ENCODE measurements at places on chromosomes 3 and 15.

GRCh38 chr15:36953346-36953745 is 147.0 kb downstream of the MEIS2 start:
- DNase-seq = no peak

GRCh38 chr3:73605861-73606260 is 18.9 kb downstream of the PDZRN3 start:
- no peak for DNase-seq

DNA sequence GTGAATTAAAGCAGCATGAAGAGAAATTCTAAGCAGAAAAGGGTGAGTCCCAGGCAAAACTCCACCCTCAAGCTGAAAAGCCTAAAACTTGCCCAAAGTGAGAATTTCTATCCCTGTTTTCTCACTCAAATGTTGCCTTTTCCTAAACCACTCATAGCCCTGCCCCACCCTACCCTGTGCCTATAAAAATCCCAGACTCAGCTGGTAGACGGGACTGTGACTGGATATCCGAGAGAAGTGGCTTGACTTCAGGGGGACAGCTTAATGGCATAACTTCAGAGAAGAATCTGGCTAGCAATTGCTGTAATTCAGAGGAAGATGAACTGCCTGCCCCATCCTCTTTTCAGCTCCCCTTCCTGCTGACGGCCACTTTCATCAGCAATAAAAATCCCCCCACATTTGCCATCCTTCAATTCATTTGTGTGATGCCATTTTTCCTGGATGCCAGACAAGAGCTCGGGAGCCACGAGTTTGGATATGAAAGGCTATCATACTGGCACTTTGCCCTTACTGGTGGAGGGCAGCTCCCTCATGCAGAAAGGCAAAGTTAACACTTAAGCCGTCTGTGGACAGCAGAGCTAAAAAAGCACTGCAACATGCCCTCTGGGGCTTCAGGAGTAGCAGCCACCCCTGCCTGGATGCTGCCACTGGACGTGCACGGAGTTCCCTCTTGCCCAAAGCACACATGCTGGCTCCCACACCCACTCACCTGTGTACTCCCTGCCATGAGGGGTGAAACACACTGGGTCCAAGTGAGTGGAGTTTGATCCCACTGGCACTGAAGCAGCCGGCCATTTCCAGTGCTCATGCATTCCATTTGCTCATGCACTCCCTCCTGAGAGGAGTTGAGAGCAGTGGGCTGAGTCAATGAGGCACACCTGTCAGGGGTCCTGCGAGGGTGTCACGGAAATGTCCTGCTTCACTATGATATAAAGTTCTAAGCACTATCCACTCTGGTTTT is 670.6 kb downstream of the PLOD2 start:
- DNase-seq = no peak

GRCh38 chr15:77901921-77902750 is 175.4 kb downstream of the TBC1D2B start:
- DNase-seq = no peak

DNA sequence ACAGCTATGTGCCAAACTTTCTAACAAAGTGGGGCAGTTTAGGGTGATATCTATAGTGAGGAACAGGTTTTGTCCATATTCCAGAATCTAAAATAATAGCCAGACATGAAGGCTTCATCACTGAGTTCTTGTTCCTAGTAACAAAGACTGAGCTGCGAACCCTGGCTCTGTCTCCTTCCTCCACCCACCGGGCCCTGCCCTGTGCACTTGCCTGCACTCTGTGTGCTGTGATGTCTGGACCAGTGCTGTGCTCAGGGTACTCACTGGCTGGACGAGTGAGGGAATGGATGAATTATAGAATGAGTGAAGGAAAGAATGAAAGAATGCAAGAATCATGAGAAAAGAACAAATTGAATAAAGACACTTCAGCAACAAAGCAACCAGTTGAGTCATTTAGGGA is 8.9 kb upstream of the NMNAT3 start:
- no peak for DNase-seq

DNA sequence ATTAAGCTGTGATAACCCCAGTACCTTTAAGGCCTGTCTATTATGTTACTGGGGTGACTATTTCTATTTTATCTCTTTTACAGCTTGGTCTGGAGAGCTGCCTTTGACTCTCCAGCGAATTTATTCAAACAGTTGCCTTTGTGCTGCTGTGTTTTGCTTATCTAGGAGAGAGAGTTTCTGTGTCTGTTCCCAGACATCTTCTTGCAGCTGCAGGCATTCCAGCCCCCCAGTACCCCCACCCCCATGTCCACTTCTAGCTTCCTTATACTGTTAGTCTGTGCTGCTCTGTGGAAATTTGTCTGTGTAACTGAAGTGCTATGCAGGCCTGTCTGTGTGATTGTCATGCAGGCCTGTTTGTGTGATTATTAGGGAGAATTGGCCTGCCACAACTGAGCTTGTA is 713.7 kb upstream of the SEMA6D start:
- DNase-seq = no peak

DNA sequence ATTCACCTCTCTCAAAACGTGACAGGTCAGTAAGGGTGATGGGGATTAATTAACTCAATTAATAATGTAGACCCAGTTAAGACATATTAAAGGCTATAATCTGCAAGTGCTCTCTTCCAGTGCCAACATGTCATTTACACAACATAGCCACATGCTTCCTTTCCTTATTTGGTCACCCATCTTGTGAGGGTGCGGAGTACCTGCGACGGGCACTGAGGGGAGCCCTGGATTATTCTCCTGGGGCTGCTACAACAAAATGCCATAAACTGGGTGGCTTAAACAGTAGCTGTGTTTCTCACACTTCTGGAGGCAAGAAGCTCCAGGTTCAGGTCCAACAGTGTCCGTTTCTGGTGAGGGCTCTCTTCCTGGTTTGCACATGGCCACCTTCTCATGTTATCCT is 157.4 kb upstream of the LRTM1 start:
- DNase-seq = no peak

DNA sequence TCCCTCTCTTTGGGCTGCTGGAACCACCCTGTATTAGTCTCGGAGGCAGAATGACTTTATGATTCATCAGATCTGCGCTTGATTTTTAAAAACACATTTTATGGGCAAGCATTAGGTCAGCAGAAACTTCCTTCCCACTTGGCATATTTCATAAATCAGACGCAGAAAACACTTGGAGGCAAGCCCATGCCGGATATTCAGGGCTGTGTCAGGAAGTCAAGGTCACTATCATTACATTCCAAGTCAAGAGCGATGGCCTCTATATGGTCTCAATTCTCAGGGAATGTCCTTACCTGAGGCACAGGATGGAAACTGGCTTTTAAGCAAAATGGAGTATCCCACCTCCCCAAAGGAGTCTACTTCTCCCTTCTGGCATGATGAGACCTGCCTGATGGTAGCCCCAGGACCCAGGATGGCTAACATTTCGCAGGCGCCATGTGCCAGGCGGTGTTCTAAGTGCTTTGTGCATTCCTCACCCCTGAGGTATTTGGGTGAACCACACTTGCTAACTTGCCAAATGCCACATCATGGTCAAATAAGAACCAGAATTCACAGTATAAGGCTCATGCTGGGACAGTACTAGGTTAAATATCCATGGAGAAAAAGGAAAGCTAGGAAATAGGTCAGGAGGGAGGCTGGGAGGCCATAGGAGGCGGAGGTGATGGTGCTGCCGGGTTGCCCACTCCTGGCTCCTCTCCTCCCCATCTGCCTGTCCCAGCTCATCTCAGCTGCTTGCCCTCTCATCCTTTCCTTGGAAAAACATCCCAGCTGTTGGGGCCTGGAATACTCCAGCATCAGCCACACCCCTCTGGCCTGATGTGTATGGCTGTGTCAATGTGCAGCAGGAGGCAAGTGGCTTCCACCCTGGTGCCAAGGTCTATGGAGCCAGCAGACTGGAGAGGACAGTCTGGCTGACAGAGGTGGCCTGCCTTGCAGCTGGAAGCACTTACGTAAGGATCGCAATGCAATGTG is 18.8 kb downstream of the BCL2L10 start:
- DNase-seq = no peak

- DNase-seq = no peak
These were observed 187.1 kb upstream of the PROK2 start for GRCh38 chr3:71972031-71972430.

DNA sequence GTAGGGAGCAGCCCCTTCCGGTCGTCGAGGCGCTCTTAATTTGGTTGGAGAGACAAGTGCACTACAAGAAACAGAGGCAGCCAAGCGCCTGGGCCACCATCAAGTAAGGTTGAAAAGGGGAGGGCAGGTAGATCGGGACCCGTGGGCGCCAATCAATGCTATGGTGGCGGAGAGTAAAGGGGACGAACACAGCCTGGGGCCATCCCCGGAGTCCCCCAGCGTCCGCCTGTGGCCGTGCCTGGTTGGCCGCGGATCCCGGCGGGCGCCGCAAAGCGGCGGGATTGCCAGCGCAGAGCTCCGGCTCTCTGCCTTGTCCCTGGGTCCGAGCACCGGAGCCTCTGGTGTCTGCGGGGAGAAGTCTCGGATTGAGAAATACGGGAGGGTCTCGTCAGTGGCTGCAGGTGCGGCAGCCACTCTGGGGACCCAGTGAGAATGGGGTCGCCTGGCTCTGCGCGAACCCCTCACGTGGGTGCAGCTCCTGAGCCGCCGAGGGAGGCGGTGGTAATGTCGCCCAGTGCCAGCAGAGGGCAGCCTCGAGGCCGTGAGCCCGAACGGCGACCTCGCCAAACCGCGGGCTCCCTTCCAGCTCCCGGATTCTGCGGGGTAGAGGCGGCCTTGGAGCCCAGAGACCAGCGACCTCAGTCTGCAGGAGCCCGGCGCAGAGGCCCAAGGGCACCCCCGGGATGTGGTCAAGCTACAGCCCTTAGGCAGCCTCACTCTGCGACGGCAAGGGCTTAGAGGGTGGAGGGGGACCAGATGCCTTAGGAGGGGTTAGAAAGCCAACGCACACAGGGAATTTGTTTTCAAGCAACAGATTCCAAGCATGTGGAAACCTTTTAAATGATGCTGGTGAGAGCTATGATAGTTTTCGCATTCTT is 10.8 kb downstream of the FOXL2 start:
- DNase-seq = no peak

DNA sequence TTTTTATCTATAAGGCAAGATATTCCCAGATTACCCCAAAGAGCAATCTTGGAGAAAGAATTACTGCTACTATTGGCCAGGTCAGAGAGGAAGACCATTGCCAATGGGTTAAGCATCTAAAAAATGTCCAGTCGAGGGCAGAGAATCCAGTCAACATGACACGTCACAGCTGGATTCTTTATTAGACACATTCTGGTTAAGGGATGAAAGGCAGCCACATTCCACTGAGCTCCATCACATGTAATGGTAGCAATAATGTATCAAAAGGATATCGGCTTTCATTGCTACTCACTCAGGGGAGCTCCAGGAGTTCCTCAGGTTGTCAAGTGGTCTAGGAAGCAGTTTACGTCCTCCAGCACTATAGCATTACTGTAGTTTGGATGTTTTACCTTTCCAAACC is 421.1 kb downstream of the PLOD2 start:
- DNase-seq = no peak
